AG04450 (cell line): ENCODE measurements at places on chromosomes 11 and 22.

DNA sequence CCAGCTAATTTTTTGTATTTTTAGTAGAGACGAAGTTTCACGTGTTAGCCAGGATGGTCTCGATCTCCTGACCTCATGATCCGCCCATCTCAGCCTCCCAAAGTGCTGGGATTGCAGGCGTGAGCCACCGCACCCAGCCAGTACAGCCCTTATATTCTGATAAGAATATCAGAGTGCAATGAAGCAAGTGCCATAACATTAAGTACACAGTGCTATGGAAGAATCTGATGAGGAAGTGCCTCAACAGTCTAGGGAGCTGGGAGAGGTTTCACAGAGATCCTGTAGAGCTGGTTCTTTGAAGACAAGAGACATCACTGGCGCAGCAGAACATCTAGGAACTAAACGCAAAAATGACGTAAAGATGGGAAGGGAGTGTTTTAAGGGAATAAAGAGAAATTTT, 2.1 kb downstream of the RTCB start:
- no peak for DNase-seq

DNA sequence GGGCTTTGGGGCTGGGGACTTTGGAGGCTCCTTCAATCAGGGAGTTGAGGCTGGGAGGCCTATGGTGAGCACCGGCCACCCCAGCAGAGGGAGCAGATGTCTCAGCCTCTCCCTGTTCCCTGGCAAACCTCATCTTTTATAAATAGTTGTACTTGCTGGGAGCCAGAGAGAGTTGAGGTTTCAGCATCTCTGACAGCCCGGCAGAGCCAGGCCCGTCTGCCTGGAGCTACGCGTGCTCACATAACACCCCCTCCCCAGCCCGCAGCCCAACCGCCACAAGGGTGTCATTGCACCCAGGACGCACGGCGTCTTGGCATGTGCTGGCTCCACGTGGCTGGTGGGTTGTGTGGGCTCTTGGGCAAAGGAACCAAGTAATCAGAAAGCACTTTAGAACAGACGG, 127.1 kb downstream of the CHST1 start:
- DNase-seq, result no peak

- DNase-seq, result no peak
These were observed 1.3 kb upstream of the KMT5B start for GRCh38 chr11:68214173-68215086.

DNA sequence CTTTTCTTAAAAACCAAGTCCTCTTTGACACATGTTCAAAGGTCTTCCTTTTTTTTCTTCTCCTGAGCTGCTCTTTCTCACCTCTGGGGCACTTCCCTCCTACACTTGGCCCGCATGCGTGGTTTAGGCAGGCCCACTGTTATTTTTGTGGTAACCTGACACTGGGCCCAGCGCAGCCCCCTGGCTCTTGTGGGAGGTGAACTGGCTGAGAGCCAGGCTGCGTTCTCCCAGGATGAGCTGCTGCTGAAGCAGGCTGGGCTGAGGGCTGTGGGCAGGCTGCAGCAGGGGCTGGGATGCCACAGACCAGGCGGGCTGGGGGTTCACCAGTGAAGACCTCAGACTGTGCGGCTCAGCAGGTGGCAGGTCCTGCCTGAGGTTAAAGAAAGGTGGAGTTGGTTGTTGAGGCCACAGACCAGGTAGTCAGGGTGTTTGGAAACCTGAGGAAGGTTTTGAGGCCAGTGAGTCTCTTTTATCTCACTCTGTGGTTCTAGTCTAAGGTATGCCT, 72.4 kb downstream of the TEAD1 start:
- peak; percentile 84 for DNase-seq

DNA sequence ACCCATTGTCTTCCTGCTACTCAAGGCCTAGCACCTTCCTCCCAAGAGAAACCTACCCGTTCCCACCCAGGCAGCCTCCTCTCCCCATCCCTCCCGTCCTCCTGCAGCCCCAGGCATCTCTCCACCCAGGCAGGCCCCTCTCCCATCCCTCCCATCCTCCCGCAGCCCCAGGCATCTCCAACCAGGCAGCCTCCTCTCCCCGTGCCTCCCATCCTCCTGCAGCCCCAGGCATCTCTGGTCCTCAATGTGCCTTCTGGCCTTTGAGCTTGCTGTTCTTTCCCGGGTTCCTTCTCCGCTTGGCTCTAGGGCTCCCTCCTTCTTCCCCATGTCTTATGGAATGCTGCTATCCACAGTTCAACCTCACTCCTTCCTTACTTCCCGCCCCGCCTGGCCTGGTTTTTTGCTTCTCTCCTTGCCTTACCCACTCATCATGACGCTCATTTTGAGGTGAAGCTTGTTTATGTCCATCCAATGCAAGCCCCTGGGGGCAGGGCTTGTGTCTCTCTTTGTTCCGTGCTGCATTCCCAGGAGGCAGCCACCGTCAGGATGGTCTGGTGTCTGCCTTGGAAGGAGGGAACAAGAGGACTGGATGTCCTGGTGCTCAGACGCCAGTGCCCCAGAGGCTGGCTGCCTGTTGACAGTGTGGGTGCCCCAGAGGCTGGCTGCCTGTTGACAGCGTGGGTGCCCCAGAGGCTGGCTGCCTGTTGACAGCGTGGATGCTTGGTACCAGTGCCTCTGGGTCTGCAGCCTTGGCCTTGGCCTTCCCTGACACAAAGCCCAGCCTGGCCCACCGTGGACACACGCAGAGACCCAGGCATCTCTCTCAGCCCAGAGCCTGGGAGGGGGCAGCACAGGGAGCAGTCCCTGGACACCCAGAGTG, 815.7 kb downstream of the BRD1 start:
- no peak for DNase-seq

DNA sequence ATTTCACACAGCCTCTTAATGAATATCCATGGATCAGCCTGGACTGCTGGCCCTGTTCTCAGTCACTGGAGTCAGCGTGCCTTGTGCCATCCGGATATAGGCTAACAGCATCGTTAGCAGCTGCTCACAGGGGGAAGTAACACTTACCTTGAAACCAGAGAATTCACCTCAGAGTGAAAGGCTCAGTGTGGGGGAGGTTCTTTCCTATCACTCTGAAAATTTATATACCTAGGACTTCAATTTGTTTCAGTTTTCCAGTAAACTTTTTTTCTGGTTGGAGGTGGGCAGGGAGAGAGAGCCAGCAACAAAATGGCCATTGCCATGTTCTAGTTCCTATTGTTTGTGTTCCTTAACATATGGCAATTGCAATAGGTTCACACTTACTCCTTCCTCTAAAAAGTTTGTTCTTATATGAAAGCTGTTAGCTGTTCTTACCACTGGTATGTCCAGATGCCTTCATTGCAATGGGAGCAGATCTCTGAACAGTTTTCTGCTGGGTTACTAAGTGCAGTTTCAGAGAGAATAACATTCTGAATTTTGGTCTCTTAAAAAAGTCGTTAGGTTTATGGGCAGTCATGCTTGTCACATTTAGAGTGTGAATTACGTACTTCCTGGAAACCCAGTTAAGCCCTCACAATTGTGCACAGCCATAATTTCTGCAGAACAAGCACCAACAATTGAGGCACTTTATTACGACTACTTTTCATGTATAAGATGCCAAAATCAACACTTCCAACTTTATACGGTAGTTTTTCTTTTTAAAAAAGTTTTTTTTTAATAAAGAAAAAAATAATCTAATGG, 247.6 kb downstream of the CADM1 start:
- DNase-seq, result no peak

- DNase-seq, result no peak
These were observed 242.3 kb upstream of the B3GAT1 start for GRCh38 chr11:134654161-134654915.

DNA sequence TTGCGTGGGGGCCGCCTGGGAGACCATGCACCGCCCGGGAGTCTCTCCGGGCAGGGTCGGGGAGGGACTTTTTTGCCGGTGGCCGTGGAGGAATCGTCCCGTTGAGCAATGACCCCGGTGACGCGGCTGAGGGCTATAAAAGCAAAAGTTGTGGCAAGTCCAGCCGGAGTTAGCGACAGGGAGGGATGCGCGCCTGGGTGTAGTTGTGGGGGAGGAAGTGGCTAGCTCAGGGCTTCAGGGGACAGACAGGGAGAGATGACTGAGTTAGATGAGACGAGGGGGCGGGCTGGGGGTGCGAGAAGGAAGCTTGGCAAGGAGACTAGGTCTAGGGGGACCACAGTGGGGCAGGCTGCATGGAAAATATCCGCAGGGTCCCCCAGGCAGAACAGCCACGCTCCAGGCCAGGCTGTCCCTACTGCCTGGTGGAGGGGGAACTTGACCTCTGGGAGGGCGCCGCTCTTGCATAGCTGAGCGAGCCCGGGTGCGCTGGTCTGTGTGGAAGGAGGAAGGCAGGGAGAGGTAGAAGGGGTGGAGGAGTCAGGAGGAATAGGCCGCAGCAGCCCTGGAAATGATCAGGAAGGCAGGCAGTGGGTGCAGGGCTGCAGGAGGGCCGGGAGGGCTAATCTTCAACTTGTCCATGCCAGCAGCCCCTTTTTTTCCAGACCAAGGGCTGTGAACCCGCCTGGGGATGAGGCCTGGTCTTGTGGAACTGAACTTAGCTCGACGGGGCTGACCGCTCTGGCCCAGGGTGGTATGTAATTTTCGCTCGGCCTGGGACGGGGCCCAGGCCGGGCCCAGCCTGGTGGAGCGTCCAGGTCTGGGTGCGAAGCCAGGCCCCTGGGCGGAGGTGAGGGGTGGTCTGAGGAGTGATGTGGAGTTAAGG, at the start of gene NEAT1:
Gene NEAT1, plus strand, starts transcription at position 166 of the 883 bp plus-strand sequence.
- no peak for DNase-seq

DNA sequence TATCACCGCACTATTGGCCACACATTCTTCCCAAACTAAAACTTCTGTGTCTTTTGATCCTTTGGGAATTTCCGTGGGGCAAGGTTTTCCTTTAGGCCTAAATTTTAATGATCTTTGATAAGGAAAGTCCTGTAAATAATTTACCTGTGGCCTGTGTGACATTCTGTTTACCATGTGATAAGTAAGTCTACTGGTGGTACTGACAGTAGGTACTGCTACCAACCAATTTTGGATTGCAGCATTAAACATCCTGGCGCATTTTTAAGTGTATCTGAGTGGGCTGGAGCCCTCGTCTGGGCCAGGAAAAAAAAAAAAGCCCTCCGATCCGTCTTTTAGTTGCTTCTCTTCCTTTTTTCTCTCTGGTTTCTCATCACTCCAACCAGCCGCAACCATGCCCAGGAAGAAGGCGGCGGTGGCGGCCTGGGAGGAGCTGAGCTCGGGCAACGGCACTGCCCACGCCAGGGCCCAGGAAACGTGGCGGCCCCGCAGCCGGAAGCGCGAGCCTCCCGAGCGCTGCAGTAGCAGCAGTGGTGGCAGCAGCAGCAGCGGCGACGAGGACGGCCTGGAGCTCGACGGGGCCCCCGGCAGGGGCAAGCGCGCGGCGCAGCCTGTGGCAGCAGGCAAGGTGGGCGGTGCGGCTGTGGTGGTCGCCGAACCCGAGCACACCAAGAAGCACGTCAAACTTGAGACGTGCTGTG, 33.6 kb downstream of the ASRGL1 start:
- DNase-seq, result no peak

DNA sequence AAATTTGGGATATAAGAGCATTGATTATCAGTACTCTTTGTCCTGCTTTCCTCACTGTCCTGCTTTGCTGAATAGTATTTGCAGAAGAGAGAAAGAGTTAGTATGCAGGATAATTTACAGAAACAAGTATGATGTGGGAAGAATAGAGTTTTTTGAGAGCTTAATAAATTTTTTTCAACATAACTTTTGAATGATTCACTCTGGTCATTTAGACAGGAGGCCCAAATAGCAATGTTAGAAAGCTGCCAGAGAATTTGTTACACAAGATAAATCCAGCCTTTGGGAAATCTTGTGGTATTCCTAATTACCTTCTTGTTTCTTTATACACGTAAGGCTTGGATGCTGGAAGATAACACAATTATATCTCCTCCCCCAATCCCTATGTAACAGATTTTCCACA, 484.6 kb downstream of the CNTN5 start:
- DNase-seq, result peak; percentile 59

- DNase-seq, result no peak
These were observed 69.6 kb upstream of the TTLL12 start for GRCh38 chr22:43256569-43256968.

DNA sequence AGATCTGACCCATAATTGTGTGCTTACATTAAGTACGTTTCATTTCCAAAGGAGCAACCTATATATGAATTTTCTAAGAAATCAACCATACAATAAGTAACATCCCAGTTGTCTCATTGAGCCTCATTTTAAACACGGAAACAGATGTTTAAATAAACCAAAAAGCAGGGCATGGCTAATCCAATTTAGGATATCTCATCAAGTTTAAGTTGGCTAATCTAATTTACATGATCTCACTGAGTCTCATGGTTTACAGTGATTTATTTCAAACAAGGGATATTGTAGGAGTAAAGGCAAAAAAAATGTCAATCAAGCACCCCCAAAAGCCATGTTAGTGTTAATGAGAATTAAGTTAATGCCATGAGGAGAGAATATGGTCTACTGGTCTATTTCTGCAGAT, 499.8 kb upstream of the CCDC90B start:
- DNase-seq, result no peak

- DNase-seq, result no peak
These were observed 192.6 kb downstream of the CASP12 start for GRCh38 chr11:104705490-104706190.

DNA sequence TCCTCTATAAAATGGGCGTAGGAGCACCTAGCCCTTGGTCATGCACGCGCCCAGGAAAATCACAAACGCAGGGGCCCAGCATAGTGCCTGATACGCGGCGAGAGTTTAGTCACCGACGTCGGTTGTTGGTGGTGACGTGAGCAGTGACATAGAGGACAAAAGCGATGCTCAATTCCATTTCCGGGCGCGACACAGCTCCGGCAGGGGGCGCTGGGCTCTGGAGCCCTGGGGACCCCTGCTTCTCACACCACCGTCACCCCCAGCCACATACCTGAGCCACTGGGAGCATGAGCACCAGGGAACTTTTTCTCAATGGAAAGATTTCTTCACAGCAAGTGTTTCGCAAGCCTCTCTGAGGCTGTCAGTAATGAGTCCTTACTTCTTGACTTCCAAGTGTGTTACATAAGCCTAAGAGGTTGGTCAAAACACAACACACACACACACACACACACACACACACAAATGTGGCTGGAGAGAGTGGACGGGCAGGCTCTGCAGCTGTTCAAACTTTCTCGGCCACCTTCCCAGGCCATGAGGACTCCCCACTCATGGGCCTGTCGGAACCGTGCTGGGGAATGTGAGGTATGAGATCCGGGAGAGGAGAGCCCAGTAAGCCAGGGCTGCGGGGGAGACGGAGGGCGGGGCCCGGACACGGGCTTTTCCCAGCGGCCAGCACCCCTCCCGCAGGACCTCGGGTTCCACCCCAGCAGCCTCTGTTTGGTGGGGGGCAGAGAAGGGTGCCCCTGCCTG, 36.9 kb upstream of the LINC01488 start:
- peak; percentile 76 for DNase-seq

DNA sequence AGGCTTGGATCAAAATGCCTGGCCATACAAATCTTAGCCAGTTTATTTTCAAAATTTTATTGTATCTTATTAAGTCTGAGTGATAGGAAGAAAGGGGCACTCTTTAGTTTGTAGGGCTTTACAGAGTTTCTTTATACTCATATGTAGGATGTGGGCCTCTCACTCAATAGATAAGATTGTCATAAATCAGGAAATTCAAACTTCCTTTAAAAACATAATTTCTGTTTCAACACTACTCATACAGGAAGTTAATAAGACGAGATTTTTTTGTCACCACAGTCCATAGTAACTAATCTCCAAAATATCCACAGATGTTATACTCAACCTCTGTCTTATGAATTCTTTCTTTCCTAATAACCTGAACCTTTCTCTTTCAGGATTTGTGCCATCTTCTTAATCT, 13.3 kb upstream of the OR56B4 start:
- DNase-seq, result no peak

GRCh38 chr22:44362249-44363012, 49.7 kb upstream of the SHISAL1 start:
- DNase-seq, result no peak
